ENCODE measurements at places on chromosomes 12 and 14.

GRCh38 chr12:101877806-101878242 lies 444 bp downstream of the DRAM1 start:
- no peak for DNase-seq

- no peak for DNase-seq
Observed at GRCh38 chr12:28446031-28446430, 255.8 kb downstream of the CCDC91 start.

GRCh38 chr14:61525293-61526011 lies 169.9 kb upstream of the HIF1A start:
- DNase-seq: peak; percentile 39

DNA sequence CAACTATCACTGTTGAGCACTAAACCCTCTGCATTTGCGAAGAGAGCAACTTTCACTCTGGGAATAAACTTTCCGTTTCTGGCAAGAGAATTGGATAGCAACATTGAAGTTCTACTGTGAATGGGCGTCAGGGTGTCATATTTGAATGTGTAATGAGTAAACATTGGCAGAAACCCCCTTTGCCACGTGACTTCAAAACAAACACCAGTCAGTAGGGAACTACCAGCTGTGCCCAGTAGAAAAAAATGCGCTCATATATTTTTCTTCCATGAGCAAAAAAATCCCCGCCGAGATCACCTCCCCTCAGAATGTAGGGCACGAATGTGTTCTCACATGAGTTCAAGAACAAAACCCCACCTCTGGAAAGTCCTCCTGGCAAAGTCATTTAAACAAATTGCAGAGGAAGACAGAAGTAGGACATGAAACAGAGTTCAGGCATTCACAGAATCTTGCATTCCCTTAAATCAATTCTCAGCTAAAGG lies 80.6 kb downstream of the BTG1 start:
- no peak for DNase-seq

DNA sequence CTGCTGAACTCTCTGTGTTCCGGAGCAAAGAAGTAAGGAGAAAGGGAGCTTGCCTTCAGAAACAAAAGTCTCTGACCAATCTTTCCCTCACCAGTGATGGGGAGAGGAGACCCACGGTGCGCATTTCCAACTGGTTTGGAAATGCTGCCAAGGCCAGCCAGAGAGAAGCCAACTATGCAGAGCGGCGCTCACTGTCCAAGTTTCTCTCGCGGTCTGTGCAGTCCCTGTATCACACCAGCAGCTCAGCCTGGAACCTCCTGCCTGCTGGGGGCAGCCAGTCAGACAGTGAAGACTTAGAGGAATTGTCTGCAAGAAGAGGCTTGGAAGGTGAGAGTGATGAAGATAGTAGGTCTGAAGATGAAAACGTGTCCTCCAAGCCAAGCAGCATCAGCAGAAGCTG lies 206.2 kb downstream of the NAV3 start:
- DNase-seq: no peak

GRCh38 chr12:124026755-124027745 lies 54.0 kb downstream of the ZNF664 start:
- DNase-seq: no peak

DNA sequence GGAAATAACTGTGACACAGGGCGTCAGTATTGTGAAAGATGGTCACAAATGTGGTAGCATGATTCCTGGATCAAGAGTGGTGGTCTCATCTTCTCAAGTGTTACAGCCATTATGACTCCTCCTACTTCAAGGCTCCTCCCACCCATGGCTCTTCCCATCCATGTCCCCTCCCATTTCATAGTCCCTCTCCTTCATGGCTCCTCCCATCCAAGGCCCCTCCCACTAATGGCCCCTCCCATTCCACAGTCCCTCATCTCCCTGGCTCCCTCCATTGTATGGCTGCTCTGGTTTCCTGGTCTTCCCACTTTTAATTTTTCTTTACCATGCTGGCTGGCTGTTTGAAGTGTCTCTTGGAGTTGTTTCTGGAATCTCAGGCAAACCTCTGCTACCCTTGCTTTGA lies 1375.2 kb upstream of the TMEM132C start:
- no peak for DNase-seq

GRCh38 chr12:27193854-27194544 lies 50.1 kb upstream of the STK38L start:
- DNase-seq: no peak

- DNase-seq: no peak
Observed at GRCh38 chr14:67559639-67560038, 26.5 kb downstream of the PLEKHH1 start.

- DNase-seq: no peak
Observed at GRCh38 chr12:126027825-126028224, 962.6 kb downstream of the AACS start.

GRCh38 chr12:6279256-6279628 lies 31.2 kb upstream of the PLEKHG6 start:
- no peak for DNase-seq

- DNase-seq: no peak
Observed at GRCh38 chr12:117000316-117000715, 89.6 kb downstream of the FBXW8 start.

- no peak for DNase-seq
Observed at GRCh38 chr12:66453844-66454243, 151.6 kb downstream of the HELB start.

- no peak for DNase-seq
Observed at GRCh38 chr12:23221066-23221465, 596.1 kb downstream of the ETNK1 start.

- DNase-seq: no peak
Observed at GRCh38 chr14:58138714-58139482, 13.1 kb downstream of the ARMH4 start.

DNA sequence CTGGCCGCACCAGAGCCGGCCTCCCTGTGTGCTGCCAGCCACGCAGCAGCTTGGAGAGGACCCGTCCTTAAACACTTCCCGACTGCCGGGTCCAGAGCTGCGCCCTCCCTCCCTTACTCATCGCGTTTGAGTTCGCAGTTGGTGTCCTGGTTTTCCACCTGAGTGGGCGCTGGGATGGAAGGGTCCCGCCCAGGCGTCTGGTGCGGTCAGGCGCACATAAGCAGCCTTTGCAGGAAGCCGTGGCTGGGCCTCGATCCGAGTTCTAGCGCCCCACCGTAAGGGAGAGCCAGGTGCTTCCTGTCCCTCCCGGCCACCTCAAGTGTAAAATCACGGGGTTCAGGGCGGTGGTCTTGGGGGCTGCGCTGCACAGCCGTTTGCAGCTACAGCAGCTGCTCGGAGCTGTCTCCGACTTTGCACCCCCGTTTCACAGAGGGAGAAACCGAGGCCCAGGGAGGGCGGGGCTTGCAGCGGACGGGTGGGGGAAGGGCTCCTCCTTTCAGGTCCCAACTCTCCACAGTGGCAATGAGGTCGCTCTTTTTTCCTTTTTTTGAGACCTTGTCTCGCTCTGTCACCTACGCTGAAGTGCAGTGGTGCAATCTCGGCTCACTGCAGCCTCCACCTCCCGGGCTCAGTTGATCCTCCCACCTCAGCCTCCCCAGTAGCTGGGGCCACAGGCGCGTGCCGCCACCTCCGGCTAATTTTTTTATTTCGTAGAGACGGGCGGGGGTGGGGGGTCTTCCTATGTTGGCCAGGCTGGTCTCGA lies 51.3 kb downstream of the LRCOL1 start:
- peak; percentile 11 for DNase-seq

GRCh38 chr14:94569381-94570001 lies 8.2 kb downstream of the SERPINA4 start:
- no peak for DNase-seq

GRCh38 chr12:52756281-52756960 lies 20.7 kb downstream of the KRT76 start:
- DNase-seq: no peak

- no peak for DNase-seq
Observed at GRCh38 chr12:10847744-10848143, 1.5 kb downstream of the PRR4 start.

DNA sequence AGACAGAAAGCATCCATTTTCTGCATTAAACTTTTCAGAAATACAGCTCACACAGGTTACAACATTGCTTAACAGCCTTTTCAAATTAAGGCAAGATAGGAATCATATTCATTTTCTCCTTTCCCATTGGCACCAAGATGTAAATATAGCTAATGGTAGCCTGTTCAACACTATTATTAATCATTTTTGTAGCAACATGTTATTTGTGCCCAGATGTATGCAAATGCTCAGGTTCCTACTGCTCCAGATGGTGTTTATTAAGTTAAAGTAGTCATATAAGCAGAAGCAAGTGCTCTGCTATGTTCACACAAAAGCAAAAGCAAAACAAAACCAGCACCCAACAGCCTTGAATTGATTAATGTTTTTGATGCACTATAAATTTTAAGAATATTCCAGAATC lies 1110.6 kb downstream of the SLC6A15 start:
- no peak for DNase-seq

GRCh38 chr12:102371165-102371564 lies 109.2 kb downstream of the IGF1 start:
- no peak for DNase-seq

DNA sequence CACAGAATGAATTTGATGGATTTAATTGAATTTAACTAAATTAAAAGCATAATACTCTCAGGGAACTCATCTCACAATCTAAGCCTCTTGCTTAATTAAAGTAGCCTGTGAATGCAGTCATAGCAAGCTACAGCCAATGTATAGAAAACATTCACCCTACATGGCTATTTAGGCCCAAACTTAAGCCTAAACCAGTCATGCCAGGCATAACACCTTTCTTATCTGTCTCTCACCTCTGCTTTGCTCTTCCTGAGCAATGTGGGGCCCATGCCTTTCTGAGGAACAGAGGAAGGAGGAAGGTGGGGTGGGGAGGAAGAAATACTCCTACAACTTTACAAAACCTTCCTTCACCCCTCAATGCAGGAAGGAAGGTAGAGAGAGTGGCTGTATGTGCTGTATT lies 29.1 kb downstream of the IFNG-AS1 start:
- DNase-seq: no peak

DNA sequence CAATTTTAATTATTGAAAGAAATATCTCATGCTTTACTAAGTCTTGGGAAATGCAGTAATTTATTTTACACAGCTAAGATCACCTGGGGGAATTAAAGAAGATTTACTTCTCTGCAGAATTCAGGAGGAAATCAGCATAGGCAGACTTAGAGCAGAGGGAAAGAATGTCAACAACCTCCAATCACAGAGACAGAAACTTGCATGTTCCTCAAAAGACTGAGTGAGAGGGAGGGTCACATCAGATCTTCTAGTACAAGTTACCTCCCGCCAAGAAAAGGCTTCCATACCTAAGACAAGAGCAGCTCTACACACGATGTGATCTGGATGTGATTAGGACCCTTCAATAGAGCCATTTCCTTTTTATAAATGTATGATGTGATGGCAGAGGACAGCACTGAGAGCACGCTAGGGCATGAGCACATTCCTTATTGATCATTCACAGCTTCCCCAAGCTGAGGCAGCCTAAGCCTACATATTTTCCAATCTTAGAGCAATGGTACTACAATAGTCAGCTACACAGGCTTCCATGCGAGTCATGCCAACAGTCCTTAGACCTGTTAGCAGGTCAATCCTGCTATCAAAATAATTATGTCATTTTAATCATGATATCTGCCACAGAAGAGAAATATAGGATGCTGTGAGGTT lies 403.3 kb downstream of the ETNK1 start:
- DNase-seq: no peak

DNA sequence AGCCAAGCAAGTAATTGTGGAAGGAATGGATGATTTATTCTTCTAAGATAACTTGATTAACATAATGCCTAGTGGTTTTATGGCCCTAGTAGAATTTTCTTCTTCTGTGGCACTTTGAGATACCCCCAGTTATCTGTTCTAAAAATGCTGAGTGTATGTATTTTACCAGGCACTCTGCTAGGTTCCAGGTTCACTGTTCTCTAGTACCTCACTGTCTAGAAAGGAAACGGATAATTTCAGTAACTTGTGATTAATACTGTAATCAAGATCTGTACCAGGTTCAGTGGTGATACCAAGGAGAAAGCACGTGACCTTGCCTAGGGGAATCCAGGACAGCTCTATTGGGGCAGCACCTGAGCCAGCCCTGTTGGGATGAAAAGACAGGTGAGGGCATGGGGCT lies 8.0 kb downstream of the ANO6 start:
- no peak for DNase-seq

- no peak for DNase-seq
Observed at GRCh38 chr14:39946807-39947206, 514.6 kb upstream of the FBXO33 start.

DNA sequence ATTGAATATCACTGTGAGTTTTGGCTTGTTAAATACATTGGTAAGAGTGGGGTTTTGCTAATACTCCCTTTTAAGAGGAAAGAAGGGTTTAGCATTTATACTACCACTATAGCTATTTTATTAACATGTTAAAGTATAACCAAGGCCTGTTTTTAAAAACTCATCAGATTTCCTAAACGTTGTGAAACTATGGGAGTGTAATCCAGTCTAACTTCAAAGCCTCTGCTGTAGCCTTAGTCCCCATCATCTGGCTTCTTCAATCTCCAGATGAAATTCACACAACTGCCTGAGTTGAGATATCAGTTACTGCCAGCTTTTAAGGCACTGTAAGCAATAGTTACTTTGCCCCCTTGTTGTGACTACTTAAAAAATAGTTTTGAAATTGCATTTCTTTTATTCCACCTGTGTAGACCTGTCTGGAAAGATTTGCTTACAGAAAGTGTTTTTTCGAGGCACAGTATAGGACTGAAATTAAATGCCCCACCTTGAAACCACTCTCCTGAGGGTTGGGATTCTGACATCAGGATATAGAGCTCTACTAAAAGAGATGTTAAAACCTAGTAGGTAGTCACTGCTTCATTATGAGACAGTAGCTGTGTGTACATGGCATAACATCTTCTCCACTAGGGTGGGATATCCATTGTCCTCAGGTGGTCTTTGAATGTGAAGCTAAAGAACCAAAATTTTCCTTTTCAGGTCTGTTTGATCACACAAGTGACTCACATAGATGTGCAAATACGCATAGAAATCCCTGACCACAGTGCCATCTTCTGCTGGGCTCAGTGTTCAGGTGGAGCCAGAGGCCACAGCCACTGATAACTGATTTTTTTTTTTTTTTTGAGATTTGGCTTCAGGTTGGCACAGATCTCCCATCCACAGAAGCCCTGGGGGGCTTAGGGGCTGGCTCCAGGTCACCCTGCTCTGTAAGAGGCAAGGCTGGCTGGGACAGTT lies 125.5 kb downstream of the DAAM1 start:
- no peak for DNase-seq

DNA sequence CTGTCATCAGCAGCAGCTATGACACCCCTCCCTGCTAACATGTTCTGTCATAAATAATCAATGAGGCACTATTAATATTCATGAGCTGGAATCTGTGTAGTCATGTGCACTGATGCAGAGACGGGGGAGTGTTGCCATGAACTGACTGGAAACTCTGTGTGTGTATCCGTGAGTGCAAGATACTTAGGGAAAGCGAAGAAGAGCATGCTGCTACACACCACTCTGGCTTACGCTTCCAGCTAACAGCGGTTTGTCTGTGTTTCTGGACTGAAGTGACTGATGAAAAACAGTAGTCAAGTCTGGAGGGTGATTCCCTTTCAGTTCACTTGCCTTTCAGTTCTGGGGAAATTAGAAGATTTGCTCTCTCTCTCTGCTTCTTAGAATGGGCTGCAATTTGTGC lies 249.4 kb downstream of the PDZRN4 start:
- no peak for DNase-seq

GRCh38 chr12:94099632-94100031 lies 48.7 kb upstream of the PLXNC1 start:
- DNase-seq: no peak

- no peak for DNase-seq
Observed at GRCh38 chr14:99986396-99986795, 78.8 kb upstream of the EVL start.
